Activated naive CD4-positive, alpha-beta T cell (primary cell): ENCODE measurements at places on chromosomes 12 and 14.

- no peak for DNase-seq
Observed at GRCh38 chr12:53492188-53492587, 7.1 kb downstream of the MAP3K12 start.

GRCh38 chr14:94128216-94128839 lies 1.1 kb downstream of the IFI27L2 start:
- no peak for DNase-seq

DNA sequence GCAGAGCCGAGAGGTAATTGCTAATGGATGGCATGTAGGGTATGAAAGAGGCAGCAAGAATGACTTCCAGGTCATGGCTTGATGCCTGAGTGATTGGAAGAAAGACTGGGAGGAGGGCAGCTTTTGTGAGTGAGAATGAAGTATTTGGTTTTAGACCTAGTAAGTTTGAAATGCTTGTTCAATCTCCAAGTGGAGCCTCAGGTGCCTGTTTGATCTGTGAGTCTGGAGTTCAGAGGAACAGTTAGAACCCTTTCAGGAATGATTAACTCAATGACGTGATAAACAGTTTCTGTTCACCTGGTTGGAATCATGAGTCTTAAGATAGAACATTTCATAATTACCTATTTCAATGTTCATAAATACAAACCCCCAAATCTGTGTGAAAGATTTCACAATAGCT lies 10.4 kb downstream of the KCNJ8 start:
- DNase-seq: no peak

- DNase-seq: no peak
Observed at GRCh38 chr14:29804481-29805266, 123.0 kb downstream of the PRKD1 start.

- DNase-seq: no peak
Observed at GRCh38 chr12:27583057-27583797, 59.2 kb downstream of the PPFIBP1 start.

DNA sequence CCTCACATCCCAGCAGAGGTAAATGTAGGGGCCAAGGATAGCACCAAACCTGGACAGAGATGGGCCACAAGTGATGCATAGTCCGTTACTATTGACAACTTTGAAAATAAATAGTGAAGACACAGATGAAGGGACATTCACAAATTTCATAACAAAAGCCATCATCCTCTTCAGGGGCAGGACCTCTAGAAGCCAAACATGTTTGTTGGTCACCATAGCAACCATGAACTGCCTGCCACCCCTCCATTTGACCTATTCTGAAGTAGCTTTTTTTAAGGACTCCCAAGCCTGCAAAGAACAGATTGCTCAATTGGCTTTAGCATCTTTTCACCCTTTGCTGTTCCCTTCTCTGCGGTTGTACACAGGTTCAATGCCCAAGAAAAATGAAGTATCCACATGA lies 35.7 kb upstream of the MDM1 start:
- DNase-seq: no peak
